ENCODE measurements at places on chromosomes 5 and 9.
A peak's percentile ranks its signal among the peaks of the same experiment; 100 is the strongest.

GRCh38 chr9:16763946-16764345 is 106.5 kb downstream of the BNC2 start:
- DNase-seq: no peak

GRCh38 chr5:170885809-170886208 is 24.0 kb downstream of the RANBP17 start:
- no peak for DNase-seq

DNA sequence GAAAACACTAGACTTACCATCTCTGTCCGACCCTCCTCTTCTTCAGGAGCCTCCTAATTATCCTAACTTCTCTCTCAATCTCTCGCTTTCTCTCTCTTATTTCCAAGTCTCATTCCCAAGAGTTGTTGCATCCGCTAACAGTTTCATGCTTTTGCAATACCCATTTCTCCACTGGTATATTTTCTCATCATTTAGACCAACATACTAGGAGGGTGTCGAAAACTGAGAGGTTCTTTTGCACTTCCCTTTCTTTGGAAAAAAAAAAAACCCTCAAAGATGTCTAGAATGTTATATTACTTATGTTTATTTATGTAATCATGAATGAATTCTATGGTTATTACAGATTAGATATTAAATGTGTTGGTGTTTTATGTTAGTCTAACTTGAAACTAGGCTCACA is 35.9 kb downstream of the SPZ1 start:
- DNase-seq: no peak

DNA sequence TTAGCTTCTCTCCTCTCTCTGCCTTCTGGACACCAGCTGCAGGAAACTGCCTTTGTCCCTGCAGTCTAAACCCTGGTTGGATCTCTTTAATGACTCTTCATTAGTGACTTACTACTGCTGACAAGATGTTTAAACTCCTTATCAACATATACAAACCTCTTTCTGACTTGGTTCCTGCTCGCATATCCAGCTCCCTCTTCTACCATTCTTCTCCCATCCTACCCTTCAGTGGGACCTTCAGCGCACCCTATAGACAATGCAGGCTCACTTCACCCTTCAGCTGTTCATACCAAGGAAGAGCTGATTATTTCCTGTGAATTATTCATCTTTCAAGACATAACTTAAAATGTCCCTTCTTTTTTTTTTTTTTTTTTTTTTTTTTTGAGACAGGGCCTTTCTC is 436.5 kb downstream of the KIAA0825 start:
- DNase-seq: peak; percentile 5

DNA sequence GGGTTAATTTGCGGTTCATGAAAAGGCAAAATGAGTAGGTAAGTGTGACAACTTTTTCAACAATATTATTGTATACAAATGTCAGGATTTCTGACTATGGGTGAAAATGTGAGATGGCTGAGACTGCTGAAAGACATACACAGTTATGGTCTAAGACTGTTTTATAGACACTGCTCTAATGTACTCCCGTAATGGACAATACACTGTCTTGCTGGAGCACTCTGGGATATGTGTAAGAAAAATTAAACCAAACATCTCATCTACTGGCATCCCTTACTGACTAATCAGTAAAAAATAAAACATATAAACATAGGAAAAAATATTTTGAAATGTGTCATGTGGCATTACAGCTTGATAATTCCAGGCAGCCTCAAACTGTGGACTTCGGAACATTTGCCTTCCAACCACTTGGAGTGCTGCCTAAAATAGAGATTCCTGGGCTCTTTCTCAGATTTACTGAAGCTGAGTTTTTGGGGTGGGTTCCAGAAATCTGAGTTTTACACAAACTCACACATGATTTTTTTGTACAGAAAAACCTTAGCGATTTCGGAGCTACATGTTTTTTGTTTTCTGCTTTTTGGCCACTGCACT is 233.9 kb upstream of the TBCA start:
- DNase-seq: no peak

DNA sequence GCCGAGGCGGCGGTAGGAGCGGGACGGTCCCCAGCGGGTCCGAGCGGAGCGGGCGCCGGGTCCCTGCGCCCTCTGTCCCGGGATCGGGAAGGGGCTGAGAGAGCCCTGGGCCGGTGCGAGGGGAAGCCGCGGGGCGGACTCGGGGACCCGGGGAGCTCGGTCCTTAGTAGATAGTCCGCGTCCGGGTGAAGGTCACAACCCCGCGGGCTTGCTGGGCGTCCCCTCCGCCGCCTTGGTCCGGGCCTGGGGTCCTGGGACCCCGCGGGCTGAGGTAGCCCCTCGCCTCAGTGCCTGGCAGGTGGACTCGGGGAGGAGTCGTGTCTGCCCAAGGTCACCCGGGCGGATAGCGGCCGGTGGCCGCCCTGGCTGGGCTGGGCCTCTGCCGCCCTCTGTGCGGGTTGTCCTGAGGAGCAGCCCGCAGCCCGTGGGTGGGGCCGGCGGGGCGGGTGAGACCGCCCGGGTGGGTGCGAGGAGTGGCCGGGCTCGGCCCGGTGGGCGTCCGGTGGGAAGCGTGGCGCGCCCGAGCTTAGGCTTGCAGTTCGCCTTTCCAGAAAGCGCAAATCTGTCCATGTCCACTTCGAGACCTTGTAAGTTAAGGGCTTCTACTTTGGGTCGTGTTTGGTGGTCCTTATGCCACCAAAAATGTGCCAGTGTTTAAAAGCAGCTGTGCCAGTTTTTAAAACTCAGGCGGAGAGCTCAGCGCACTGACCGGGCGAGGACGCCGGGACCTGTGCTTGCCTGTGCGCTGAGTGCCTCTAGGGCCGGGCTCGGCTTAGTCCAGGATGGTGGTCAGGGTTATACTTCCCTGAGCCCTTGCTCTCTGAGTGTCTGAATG is 554 bp downstream of the SDHA start:
- DNase-seq: peak; percentile 34
